HT-29 (cell line): ENCODE measurements at places on chromosomes 1 and 21.

DNA sequence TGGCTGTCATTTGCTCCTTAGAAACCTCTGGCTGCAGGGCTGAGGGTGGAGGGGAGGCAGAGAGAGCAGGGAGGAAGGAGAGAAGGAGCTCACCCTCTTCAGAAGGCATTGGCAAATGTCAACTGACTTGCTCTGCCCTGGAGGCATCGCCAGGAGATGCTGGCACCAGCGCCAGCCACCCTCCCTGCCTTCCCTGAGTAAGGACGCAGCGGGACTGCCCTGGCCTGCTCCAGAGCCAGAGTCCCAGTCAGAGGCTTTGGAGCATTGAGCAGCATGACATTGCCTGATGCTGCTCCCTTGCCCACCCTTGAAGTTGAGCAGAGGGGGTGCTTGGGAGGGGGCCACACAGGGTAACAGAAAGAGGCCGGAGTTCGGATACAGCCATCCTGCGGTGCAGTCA lies 62.3 kb downstream of the DISP3 start:
- DNase-seq: no peak

DNA sequence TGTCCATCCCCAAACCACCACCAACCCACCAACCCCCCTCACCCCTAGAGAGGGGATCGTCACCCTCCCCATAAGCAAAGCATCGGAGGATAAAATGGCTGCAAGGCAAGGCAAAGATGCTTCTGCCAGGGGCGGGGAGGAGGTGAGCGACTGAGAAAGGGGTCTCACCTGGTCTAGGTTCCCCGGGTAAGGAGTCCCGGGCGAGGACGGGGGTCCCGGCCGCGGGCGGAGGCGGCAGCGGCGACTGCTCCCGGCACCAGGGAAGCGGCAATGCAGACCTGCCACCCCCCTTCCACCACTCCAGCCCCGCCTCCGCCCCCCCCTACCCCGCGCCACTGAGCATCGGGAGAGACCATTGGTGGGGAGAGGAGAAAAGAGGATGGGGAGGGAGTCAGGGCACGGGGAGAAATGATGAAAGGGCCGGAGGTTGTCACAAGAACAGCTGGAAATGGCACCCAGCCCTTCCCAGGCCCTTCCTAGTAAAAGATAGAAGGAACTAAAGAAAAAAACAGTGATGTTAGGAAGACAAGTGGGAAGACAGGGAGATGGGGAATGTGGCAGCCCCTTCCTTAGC lies at the start of gene SV2A:
TSS of gene SV2A (minus strand) at position 274 of the 574 bp plus-strand sequence. CDS start 4,004 bp downstream, outside the sequence.
- DNase-seq: no peak

- DNase-seq: no peak
Measured at GRCh38 chr21:29630441-29630840, 309.4 kb downstream of the GRIK1 start.

DNA sequence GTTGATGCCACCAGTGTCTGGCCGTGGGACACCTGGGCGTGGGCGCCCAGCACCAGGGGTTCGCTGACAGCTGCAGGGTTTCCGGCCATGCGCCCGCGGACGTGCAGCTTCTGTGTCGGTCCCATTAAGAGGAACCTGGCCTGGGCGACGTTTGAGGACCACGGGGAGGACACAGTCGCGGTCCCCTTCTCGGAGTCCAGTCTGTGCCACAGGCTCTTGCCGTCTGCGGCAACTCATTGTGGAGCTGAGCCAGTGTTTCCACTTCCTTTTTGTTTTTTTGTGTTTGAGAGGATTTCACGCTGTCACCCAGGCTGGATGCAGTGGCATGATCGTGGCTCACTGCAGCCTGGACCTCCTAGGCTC lies 1.6 kb upstream of the C1orf159 start:
- no peak for DNase-seq

GRCh38 chr1:94783342-94784189 lies 36.6 kb upstream of the SLC44A3 start:
- DNase-seq: peak; percentile 58

GRCh38 chr1:241215203-241215602 lies 141.8 kb downstream of the RGS7 start:
- no peak for DNase-seq

DNA sequence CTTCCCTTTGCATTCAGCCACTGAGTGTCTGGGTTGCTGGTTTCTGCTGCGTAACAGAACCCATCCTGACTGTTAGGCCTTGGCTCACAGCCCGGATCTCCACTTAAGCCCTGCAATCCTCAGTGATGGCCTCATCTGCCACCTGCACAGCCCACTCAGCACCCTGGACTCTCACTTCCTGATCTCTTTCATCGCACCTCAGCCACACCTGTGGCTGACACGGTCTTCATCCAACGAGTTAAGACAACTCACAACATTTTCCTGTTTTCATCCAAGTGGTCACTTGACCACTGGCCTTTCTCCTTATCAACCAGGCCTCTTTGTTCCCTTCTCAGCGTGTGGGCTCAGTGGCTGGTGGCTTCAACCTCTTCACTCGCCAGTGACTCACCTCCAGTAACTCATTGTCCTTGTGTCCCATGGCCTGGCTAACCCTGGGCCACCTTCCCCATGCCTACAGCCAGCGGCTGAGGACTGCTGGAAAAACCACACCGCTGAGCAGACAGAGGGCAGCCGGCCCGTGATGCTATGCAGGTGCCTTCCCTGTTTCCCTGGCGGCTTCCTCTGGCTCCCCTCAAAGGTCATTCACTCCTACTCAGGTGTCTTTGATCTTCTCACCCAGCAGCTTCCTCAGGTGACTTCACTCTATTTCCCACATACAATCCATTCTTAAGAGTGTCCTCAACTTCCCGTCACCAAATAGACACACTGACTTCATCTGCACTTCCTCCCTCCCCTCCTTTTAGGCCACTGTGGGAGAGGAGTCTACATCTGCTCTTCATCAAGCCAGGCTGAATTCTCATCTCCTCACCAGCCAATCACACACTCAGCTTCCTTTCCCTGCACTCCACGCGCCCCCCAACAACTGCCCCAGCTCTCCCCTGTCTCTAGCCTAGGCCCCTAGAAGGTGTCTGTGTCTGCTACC lies 19.9 kb upstream of the EDN2 start:
- no peak for DNase-seq

- DNase-seq: no peak
Measured at GRCh38 chr1:178528228-178528952, 15.5 kb downstream of the TEX35 start.

DNA sequence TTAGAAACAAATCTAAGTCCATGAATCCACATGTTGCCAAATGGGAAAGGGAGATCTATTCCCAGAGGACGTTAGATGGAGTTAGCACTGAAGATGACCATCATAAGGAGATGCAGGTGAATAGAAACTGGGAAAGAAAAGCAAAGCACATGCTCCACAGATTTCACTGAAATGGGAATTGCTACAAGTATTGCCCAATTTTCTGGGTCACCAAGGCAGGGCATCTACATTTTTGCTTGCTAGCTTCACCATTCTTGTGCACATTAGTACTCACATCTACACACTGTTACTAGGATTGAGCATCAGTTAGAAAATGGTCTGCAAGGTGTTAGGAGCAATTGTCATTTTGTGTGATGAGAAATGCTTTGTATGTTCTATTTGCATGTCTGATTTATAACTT lies 99.1 kb downstream of the JAK1 start:
- no peak for DNase-seq

- DNase-seq: no peak
Measured at GRCh38 chr1:20711285-20712214, 6.3 kb downstream of the KIF17 start.

DNA sequence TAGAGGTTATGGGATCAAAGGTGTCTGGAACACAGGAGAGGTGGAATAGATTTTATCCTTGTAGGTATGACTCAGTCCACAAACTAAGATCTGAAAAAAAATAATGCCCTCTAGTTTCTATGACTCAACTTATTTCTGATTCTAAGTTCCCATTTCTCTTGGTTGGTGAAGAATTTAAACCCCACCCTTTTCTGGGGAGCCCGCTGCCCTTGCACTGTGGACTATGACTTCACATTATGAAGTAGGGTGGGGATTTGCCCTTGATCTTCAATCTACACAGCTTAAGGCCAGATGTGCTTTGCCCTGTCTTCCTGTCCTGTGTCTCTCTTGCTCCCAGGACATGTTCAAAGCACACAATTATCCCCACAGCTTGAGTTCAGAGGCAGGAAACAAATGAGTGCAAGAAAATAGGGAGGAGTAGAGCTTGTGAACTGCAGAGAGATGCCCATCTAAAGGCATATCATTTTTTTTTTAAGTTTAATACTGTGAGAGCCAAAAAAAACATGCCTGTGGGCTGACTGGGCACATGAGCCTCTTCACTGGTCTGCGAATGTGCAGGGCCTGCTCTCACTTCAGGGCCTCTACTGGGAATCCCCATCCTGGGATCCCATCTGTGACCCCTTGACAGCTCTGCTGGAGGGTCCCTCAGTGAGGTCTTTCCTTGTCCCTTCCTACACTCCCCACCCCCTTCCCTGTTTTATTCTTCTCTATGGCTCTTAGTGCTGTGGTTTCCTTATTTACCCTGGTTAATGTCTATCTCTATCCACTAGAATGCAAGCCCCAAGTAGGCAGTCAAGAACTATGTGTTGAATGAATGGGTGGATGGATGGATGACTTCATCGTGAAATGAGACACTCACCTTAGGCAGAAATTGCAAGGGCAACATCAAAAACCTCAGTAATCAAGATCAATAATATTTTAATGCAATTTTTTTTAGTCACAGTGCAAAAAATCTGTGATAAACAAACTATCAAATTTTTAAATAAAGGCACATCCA lies 61.5 kb downstream of the CD58 start:
- DNase-seq: peak; percentile 73

DNA sequence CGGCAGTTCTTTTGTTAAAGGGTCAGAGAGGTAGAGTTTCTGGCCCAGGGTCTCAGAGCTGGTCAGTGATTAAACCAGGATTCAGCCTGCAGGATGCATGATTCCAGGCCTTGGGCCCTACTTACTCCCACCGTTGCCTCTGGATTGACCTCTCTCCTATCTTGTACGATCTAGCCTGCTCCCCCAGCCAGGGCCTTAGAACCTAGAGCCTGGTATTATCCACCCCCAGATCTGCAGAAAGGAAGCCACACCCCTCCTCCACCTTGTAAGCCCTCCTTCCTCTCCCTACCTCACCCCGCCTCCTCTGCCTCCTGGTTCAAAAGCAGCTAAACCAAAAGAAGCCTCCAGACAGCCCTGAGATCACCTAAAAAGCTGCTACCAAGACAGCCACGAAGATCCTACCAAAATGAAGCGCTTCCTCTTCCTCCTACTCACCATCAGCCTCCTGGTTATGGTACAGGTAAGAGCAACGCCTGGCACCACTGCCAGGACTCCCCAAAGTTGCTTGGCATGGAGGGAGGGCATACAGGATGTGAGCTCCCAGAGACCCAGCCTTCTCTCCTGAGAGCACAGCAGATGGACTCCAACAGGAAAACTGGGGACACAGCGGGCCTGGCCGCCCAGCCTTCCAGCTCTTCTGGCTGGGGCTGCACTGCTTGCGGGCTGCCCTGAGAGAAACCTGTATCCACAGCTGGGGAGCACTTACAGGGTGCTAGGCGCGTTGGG lies at the start of gene CD52:
TSS of gene CD52 (plus strand) at position 347 of the 726 bp plus-strand sequence. CDS start at position 407, 60 bp downstream.
- DNase-seq: no peak

DNA sequence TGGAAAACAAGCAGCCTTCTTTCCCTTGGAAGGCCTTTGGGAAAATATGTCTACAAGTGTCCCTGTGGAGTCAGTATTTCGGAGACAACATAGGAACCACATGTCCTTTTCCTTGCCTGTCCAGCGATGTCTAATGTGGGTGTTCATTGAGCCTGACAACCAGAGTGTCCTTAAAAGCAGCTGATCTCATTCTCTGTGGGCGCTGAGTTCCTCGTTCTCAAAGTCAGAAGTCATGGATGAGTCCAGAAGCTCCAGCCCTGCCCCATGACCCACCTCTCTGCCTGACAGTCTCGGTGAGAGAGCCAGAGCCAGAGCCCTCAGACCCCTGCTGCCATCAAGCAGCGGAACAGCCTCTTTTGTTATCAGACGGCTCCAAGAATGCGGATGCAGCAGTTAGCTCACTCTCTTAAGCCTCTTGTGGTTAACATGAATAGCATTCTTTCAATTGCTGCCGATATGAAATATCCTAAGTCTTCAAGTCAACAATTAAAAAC lies 329.2 kb downstream of the TGFB2 start:
- DNase-seq: peak; percentile 79

GRCh38 chr1:227937031-227937837 lies 10.5 kb downstream of the WNT9A start:
- no peak for DNase-seq

GRCh38 chr1:211710566-211711314 lies 35.3 kb upstream of the NEK2 start:
- no peak for DNase-seq

GRCh38 chr1:166064313-166064926 lies 102.4 kb downstream of the FAM78B start:
- DNase-seq: no peak

DNA sequence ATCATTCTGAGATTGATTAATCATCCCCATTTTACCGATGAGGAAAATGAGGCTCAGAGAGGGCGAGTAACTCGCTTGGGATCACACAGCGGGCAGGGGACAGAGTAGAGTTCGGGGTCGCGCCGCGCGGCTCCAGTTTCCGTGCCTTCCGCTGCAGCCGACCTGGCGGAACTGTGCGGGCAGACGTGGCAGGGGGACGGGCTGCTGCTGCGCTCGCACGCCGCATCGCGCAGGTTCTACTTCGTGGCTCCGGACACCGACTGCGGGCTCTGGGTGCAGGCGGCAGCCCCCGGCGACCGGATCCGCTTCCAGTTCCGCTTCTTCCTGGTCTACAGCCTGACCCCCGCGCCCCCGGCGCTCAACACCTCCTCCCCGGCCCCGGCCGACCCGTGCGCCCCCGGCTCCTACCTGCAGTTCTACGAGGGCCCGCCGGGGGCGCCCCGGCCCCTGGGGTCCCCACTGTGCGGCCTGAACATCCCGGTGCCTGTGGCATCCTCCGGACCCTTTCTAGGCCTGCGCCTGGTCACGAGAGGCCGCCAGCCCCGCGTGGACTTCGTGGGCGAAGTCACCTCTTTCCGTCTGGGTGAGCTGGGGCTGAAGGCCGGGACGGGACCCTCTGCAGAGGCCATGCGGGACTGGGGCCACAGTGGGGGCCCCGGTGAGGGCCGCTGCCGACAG lies 2.3 kb downstream of the LDLRAD2 start:
- DNase-seq: no peak

- peak; percentile 80 for DNase-seq
Measured at GRCh38 chr1:46735708-46736324, 16.9 kb upstream of the EFCAB14 start.

DNA sequence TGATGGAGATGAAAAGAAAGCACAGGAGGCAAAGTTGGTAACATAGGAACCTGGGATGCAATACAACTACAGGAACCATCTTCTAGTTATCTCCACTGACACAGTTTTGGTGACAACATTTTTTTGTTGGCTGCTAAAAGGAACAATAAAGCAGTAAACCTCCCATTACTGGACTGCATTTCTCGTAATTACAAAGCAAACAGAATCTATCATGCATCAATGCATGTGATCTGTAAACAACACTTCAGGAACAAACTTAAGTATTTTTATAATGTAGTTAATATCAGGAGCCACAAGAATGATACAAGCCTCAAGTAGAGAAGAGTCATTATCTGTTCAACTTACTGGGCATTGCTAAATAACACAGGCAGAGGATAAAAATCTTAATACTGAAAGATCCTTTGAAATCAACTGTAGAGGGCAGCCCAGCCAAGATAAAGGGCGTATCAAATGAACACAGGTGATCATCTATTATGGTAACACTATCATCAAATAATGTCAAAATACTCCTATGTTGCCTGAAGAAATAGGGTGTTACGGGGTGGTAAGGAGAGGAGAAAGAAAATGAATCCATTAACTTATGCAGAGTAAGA lies 193.3 kb downstream of the EIF4G3 start:
- DNase-seq: no peak
